ENCODE measurements at places on chromosomes 2 and 18. TPM values are rescaled to one million over a fixed set of nuclear protein-coding genes. Genes with fewer than 3 reads are reported as not detected.

DNA sequence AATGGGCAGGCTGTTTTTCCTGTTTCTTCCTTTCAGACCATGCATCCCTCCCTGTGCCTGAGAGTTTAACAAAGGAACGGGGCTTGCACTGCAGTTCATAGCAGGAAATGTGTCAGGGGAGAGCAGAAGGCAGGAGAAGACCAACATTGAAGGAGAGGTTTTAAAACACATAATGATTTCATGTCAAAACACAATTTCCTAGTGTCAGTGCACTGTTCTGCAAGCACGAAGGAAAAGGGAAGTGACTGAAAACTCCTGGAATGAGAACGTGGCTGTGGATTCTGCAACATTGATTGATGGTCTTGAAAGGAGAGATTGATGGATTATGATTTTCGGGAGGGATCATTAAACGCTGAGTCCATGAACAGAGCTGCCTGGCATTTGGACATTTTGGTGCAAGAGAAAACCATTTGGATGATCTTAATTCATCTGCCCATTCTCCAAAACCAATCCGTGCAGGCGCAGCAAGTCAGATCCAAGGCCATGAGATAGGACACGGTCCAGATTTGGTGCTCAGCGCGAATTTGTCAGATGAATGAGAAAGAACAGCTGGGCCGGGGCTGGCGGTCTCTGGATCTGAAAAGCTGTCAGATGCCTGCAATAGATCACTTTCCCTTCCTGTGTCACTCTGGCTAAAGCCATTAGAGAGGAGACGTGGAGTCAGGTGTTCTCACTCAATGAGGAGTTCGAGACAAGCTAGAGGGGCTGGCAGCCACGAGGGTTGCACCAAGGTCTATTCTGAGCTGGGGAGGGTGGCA is 38.4 kb downstream of the C1QL2 start:
- no peak overlapping the region for H3K4me3 ChIP-seq
- H3K36me3 ChIP-seq = no peaks in the 10 kb centered on the region
- no peak overlapping the region for H3K27ac ChIP-seq
- H3K27me3 ChIP-seq = no peaks in the 10 kb centered on the region

GRCh38 chr18:79422022-79422782 is 26.5 kb downstream of the NFATC1 start:
- H3K27me3 ChIP-seq = no peaks in the 10 kb centered on the region
- no peak overlapping the region for H3K4me3 ChIP-seq
- H3K4me1 ChIP-seq = no peaks in the 10 kb centered on the region

- H3K4me1 ChIP-seq = peaks cover 27% of the 10 kb centered on the region
- no peaks in the 10 kb centered on the region for H3K27me3 ChIP-seq
- H3K27ac ChIP-seq = peak overlapping the region; percentile 32
- H3K36me3 ChIP-seq = no peaks in the 10 kb centered on the region
- no peak for DNase-seq
These were observed 4.7 kb downstream of the EPG5 start for GRCh38 chr18:45962461-45962860.

DNA sequence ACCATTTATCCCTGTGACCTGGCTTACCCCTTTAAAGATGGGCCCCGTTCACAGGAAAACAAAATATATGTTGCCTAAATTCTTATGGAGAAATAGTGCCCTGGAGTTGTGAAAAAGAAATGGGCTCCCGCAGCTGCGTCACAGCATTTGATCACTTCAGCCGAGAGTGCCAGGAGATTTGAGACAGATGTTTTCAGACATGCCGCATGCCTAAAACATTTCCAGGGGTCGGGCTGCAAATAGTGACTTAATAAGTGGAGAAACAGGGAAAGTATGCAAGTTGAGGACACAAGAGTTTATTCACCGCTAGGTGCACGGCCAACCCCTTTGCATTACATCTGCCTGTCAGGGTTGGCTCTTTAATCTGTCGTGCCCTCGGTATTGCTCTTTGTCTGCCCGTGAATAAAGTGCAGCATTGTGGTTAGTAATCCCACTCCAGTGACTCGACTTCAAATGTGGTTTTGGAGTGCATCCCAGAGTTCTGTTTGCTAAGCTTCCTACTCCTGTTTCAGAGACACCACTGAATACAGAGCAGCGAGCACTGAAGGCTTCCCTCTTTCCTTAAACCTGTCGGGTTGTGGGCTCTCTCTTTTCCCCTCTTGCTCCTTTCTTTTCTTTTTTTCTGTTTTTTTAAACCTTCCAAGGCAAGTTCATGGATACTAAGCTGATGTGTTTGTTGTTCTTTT is 187.5 kb downstream of the LTBP1 start:
- no peaks in the 10 kb centered on the region for H3K36me3 ChIP-seq
- no peak overlapping the region for H3K4me3 ChIP-seq
- H3K27me3 ChIP-seq = no peaks in the 10 kb centered on the region
- no peak for DNase-seq

DNA sequence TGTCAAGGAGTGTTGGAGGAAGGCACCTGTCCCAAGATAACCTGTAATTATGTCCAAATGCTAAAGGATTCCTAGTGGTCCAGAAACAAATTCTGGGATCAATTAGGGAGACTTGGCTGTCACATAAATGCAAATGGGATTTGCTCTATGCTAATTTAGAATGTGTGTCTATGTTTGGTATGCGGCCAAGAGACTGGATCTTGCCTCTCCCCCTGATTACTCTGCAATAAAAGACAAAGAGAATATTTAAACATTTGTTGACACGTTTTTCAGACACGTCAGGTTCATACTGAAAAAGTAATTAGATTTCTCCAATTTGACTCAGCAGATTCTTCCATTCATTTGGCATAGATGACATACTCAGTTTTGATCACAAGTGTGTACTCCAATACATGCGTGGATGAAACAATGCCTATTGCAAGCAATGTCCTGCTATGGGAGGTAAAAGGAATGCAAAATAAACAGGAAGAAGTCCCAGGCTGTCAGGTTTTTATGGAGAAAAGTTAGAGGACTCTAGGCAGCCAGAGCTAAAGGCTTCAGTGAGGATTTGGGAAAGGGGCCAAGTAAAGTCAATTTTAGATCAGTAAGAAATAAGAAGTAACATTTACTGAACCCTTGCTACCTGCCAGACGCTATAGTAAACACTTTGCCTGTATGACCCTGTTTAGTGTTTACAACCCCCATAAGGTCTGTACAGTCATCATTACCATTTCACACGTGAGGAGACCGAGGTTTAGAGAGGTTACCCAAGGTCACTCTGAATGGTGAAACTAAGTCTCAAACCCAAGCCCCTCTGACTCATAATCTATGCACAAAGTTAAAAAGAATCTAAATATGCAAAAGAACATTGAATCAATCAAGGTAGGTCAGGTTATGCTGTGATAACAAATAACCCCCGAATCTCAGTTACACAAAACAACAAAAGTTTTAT is 7.8 kb downstream of the ANTXR1 start:
- H3K27ac ChIP-seq = no peak overlapping the region
- no peak for DNase-seq
- no peak overlapping the region for H3K4me3 ChIP-seq
- H3K36me3 ChIP-seq = no peaks in the 10 kb centered on the region
- no peaks in the 10 kb centered on the region for H3K4me1 ChIP-seq

DNA sequence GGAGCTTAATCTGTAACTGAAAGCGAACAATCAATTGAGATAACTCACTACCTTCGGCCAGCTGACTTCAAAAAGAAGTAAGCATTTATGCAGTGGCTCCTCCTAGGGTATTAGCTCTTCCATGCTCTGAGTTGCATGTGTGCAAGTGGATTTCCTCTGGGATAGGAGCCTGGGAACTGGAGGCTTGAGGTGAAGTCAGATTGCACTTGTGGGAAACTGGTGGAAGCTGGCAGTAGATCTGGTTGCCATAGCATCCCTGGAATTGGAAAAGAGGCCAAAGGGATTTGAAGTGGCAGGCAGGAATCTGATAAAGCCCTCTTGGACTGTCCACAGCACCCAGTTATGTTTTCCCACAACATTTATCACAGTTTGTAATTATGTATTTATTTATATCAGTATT is 50.6 kb upstream of the FMNL2 start:
- H3K4me3 ChIP-seq = no peak overlapping the region
- H3K36me3 ChIP-seq = no peaks in the 10 kb centered on the region
- H3K4me1 ChIP-seq = no peaks in the 10 kb centered on the region

- no peaks in the 10 kb centered on the region for H3K27me3 ChIP-seq
- peaks cover 76% of the 10 kb centered on the region for H3K4me1 ChIP-seq
- no peak for DNase-seq
- H3K27ac ChIP-seq = peak overlapping the region; percentile 57
- H3K4me3 ChIP-seq = peak overlapping the region; percentile 27
These were observed 23.0 kb downstream of the INPP5D start for GRCh38 chr2:233082931-233083755.

DNA sequence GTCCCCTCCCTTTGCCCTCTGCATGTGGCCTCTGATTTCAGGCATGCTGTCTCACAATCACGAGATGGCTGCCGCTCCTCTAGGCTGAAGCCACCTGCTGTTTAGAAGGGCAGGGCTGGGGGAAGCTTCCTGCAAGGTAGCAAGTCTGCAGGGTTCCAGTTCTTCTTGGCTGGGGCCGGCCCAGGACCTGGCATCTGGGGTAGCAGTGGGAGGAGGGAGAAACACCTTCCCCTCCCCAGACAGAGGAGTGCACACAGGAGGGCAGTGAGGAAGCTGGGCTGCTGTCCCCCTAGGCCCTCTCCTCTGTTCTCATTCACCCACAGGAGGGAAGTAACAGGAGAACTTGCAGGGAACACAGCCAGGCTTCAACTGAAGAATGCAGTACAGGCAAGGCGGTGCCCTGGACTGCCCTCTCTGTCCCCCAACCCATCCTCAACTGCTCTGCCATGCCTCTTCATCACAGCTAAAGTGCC is 345.9 kb upstream of the HS6ST1 start:
- H3K4me1 ChIP-seq = no peaks in the 10 kb centered on the region
- H3K4me3 ChIP-seq = no peak overlapping the region
- H3K27me3 ChIP-seq = no peaks in the 10 kb centered on the region
- H3K27ac ChIP-seq = no peak overlapping the region

GRCh38 chr2:216232721-216233120 is 123.6 kb downstream of the XRCC5 start:
- no peaks in the 10 kb centered on the region for H3K36me3 ChIP-seq
- H3K4me1 ChIP-seq = no peaks in the 10 kb centered on the region
- H3K4me3 ChIP-seq = no peak overlapping the region
- no peaks in the 10 kb centered on the region for H3K27me3 ChIP-seq
- H3K27ac ChIP-seq = no peak overlapping the region
- DNase-seq = no peak

DNA sequence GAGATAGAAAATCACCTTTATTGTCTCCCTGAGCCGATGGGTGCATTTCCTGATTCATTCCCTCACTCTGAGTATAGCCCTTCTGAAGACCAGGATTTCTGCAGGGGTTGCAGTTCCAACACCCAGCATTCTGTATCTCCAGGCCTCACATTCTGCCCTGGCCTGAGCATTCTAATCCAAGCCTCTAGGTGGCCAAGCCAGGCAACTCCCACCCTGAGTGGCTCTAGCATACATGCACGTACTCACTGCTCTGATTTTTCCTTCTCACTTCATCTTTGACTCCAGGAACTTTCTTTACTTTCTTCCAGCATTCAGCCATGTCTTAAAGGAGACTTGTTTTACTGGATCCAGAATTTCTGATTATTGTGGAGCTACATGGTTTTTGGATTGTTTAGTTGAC is 100.7 kb upstream of the STK39 start:
- H3K27me3 ChIP-seq = no peaks in the 10 kb centered on the region
- no peak overlapping the region for H3K27ac ChIP-seq
- no peaks in the 10 kb centered on the region for H3K4me1 ChIP-seq

DNA sequence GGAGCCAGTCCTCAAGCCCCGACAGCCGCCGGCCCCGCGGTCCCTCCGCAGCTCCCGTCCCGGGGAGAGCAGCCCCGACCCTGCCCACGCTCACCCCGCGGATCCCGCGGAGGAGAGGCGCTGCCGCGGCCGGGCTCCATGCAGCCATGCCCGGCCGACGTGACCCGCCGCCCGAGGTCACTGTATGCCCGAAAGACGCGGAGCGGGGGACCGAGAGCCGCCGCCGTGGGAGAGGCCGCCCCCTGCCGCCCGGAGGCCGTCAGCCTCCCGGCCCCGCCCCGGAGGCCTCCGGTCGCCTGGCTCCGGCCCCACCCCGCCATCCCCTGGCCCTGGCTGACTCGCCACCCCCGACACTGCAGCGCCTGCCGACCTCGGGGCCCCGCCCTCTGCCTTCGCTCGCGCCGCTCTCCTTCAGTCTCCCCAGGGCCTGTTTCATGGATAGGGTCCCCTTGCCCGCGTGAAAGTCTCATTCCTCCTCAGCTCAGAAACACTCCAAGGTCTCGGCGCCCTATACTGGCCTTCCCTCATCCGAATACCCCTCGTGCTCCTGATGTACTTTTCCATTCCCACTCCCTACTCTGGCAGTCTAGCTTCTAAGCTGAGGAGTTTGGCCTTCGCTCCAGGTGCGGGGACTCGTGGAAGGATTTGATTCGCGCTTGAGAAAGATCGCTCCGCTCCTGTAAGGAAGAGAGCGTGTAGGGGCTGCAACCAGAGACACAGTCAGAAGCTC is at the start of gene BOLA3:
Gene BOLA3 (minus strand): TSS at position 186 of the 730 bp plus-strand sequence. CDS start 38 bp downstream, at position 148.
- peak within 1 kb of the TSS; percentile 72 for H3K27ac ChIP-seq
- peak; percentile 55 for DNase-seq
- peak within 1 kb of the TSS; percentile 72 for H3K4me3 ChIP-seq
- H3K4me1 ChIP-seq = peaks cover 14% of the 10 kb centered on the region

DNA sequence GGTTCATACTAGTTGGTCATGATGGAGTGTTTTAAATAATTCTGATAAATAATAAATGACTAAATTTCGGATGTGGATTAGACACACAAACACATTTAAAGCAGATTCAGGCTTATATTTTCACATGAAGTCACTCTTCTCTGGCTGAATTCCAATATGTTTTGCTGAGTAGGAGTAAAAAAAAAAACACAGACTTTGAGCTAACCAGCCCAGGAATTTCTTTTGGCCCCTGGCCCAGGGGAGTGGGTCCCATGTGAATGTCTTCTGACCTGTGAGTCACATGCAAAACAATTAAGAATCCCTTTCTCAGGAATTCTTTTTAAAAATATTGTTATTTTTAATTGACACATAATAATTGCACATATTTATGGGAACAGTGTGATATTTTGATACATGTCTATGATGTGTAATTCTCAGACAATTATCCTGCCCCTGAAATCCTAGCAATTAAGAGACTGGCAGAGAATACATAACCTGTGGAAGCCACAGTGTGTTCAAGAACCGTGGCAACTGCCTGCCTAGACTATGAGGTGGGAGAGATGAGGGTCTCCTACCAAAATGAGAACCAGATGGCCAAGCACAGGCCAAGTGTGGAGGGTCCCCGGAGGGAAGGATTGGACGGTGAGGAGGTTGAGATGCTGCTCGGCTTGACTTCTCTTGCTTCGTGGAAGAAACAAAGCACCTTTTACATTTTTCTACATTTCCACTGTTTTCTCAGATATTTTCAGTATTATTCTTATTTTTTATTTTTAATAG is 236.4 kb downstream of the PIEZO2 start:
- H3K4me1 ChIP-seq = no peaks in the 10 kb centered on the region
- H3K4me3 ChIP-seq = no peak overlapping the region
- H3K27me3 ChIP-seq = no peaks in the 10 kb centered on the region
- no peak for DNase-seq

SKOR2 gene
- total RNA-seq = not detected

PDE11A gene
- not detected for total RNA-seq

CPO gene
- total RNA-seq = 0.30 TPM

ABCG8 gene
- total RNA-seq = not detected

SCTR gene
- total RNA-seq = not detected

SLC16A14 gene
- total RNA-seq = 0.57 TPM
